ENCODE measurements at places on chromosomes 12 and 14. TPM values are rescaled to one million over a fixed set of nuclear protein-coding genes. Genes with fewer than 3 reads are reported as not detected.

Gene BDKRB2
- polyA plus RNA-seq, result 1.4 TPM

Gene NINJ2
- 6.2 TPM for polyA plus RNA-seq

DNA sequence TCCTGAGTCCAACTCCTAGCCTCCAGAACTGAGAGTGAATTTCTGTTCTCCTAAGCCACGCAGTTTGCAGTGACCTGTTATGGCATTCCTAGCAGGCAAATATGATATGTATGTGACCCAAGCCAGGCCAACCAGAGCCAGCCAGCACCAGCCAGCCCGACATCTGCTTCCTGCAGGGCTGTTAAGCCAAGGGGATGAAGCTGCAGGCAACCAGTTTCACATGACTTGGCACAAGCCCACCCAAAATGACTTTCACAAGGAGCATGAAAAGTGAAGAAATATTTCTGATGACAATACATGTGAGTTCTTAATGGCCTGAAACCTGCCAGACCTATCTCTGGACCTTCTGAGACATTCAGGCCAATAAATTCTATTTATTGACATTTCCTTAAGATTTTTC is 68.1 kb downstream of the ITPK1 start:
- DNase-seq, result no peak

DNA sequence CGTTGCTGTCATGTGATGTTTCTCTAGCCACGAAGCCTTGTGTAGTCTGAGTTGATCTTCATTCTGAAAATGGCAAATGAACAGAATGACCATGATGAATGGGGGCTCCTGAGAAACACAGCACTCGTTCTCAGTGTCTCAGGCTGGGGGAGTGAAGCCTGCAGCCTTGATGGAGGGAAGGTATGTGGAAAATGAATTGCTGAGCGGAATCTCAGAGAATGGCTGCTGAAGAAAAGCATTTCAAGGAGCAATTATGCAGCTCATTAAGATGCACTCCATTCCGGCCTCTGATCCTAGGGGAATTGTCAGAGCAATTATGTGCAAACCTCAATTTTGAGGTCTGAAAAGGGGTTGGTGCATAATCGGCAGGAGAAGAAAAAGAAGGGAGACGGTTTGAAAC is 167.1 kb downstream of the CHST11 start:
- no peak for DNase-seq

Gene RGS6
- polyA plus RNA-seq, result 11.5 TPM

- no peak for DNase-seq
These were observed 99.8 kb downstream of the AEBP2 start for GRCh38 chr12:19539071-19539470.

DNA sequence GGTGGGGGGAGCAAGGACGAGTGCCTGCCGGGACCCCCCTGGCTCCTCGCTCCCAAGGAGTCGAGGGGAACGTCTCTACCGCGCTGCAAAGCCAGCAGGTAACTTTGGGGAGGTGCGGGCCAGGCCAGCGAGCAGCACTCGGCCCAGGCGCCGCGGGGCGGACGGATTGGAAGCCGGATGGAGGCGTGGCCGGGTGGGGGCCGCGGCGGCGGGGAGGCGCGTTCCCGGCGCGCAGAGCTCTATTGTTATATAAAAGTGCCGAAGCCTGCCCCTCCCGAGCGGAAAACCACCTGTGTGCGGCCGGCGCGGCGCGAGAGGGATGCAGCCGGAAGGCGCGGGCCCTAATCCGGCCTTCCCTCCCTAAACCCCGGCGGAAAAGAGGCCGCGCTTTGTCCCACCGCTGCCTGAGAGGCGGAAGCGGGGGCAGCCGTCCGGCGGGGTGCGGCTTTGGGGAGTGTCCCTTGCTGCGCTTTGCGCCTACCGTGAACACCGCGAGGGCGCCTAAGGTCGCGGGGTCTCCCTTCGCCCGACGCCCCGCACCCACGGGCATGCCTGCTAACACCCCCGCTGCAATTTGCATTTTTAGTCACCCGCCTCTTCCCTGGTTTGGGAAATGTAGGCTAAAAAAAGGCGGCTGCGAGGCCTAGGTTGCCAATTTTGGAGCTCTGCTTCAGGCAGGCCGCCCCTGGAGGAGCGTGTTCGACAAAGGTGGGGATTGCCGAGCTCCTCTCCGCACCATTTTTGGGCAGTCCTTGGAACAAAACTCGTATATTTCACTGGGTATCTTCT is 1.7 kb upstream of the DUSP6 start:
- DNase-seq, result no peak

Gene LMNTD1
- polyA plus RNA-seq, result 0.54 TPM

GRCh38 chr12:1728824-1729223 is 38.0 kb downstream of the ADIPOR2 start:
- no peak for DNase-seq

Gene HSP90AA1
- polyA plus RNA-seq, result 778 TPM

DNA sequence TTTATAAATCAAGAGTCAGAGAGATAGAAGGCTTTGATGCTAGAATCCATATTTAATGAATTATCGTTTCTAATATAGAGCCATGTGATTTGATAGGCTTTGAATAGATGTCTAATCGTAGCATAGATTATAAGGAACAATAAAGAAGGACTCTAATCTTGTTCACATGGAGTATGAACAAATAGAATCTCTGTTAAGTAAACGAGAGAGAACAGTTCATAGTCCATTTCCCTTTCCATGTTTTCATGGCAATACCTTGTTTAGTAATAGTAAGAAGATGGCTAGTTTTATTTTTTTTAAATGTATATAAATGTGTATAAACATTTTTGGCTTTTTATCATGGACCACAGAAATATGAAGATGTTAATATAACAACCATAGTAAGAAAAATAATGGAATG is 32.3 kb upstream of the RAD51AP1 start:
- no peak for DNase-seq

GRCh38 chr14:68910540-68910939 is 68.6 kb downstream of the ACTN1 start:
- no peak for DNase-seq

Gene KRT79
- 1.4 TPM for polyA plus RNA-seq

DNA sequence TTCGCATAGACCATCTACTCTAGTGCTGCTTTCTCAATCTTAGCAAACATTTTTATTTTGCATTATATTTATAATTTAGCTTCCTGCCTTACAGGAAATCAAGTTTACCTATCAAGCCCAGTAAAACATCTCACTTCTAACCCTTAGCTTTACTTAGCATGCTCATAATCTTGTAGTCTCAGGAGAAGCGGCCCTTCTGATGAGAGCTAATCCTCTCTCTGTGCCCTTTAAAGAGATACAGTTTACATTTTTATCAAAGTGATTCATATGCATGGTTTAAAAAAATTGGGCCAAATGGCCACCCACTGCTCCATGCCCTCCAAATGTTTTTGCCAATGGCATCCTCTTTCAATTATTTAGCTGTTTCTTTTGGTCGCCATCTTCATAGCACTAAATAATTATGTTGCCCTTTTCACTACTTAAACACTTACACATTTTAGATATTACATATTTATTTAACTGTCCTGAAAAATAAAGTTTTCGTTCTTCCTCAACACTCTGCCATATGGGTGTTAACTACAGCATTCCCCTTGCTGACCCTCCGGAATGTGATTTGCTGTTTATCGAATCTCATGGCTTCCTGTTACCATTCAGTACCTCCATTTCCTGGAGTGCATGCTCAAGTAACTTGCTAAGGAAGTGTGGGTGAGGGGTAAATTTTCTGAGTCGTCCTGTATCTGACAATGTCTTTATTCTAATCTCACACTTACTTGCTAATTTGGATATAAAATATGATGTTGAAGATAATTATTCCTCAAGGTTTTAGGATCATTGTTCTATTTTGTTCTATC is 29.3 kb downstream of the YLPM1 start:
- DNase-seq, result no peak

GRCh38 chr12:18966954-18967353 is 162.6 kb upstream of the PLEKHA5 start:
- no peak for DNase-seq

Gene MYL6
- polyA plus RNA-seq, result 1,367 TPM

DNA sequence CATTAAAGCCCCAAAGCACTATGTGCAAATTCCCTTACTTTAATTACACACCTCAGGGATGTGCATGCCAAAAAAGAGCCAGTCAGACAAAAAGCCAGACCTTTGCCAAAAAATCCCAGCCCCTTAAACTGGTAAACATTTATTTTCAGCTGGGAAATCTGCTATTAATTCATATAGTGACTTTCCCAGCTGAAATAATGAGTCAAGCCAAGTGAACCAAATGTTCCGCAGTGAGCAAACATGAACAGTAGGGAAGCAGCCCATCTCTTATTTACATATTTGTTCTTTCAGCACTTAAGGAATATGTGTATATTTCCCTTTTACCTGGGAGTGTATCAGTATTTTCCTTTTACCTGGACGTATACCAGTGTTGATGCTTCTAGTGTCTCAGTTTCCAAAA is 44.0 kb upstream of the OTX2 start:
- DNase-seq, result no peak
